ENCODE measurements at places on chromosomes 1 and 21.

GRCh38 chr1:176957603-176958002 lies 206.9 kb downstream of the ASTN1 start:
- DNase-seq = no peak

DNA sequence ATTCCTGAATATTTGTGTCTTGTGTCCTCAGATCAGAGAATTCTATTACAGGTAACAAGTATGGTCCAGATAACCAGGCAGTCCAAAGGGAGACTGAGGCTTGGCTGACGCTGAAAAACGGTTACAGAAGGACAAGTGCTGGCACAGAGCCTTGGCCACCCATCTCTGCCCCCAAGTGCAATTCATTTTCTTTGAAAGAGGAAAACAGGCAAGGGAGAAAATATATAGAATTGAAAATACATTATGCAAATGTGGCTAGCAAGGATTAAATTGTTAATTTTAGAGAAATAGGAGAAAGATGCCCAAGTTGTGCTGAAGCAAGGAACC lies 1.2 kb downstream of the SORT1 start:
- no peak for DNase-seq

DNA sequence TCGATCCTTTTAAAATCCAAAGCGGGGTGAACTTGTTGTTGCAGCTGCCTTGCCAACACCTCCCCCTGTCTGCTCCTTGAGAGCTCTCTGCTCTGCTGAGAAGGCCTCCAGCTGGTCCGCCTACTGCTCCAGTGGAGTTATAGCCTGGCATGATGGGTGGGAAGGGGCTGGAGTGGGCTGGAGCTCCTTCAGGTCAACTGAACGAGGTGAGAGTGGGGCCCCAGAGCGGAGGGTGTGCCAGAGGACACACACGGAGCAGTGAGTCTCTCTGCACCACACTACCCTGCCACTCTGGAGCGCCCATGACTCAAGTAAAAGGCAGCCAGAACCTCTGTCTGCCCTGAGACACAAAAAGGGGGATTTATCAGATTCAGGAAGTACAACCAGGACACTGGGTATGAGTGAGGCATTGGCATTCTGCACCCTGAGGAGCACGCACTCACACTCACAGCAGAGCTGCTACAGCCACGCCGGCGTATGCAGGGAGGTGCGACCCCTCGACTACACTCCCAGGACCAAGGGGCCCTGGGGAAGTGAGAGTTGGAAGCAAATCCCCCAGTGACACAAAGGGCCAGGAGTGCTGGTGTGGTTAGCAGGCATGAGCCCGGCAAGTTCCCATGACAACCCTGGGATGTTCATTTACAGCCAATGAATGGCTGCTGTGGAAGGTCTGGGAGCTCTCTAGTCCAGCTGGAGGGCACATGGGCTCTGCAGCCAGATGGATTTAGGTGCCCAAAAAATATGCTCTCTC lies 28.0 kb upstream of the EVA1B start:
- no peak for DNase-seq

GRCh38 chr1:175211656-175212055 lies 19.1 kb upstream of the KIAA0040 start:
- no peak for DNase-seq

- no peak for DNase-seq
Observed at GRCh38 chr1:1908506-1908791, 6.6 kb upstream of the CALML6 start.

GRCh38 chr1:245856944-245857531 lies 650.0 kb downstream of the SMYD3 start:
- DNase-seq = no peak

DNA sequence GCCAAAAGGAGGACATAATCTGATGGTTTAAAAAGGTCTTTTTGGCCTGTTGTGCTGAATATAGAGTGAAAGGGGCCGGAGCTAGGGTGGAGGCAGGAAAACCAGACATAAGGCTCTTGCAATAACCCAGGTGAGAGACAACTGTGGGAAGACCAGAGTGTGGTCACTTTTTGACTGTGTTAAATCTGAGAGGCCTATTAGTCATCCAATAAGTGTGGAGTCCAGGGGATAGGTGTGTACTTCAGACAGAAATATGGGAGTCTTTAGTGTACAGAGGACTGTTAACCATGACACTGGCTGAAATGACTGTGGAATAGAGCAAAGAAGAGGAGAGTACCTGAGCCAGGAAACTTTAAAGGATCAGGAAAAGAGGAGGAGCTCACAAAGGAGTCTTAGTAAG lies 89.3 kb downstream of the VAV3 start:
- DNase-seq = no peak

- no peak for DNase-seq
Observed at GRCh38 chr21:31279986-31280385, 64.1 kb downstream of the TIAM1 start.

DNA sequence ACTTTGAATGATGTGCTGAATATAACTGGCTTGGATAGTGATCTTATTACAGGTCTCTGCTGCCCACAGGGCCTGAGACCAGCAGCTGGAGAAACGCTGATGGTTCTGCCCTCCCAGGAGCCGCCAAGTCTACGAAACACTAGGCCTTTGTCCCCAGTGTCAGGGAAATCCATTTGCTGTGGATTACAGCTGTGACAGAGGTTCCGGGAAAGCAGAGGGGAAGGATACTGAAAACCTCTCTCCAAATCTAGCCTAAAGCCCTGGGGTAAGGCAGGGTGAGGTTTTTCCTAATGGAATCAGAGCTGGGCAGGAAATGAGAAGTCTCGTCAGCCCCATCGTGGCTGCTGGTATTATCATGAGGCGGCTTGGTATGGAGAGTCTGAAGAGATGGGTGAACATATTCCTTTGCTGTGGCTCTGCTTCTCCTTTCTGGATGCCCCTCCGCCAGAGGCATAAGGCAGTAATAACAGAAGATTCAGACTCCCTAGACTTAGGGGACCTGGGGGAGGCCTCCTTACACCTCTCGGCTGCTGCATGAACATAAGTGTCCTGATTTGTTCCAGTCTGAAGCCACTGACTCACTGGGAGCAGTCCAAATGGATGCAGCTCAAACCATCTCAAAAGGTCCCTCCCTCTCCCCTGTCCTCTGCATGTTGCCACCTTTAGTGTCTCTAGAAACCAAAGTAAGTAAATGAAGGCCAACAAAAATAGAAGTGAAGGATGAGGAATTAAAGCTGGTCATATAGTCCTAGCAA lies 48.1 kb downstream of the PHC2 start:
- DNase-seq = no peak

- no peak for DNase-seq
Observed at GRCh38 chr21:33492571-33492970, 1.1 kb upstream of the DNAJC28 start.

- no peak for DNase-seq
Observed at GRCh38 chr1:151991663-151992302, 1.9 kb downstream of the S100A10 start.

- no peak for DNase-seq
Observed at GRCh38 chr1:216794586-216794985, 71.4 kb upstream of the ESRRG start.

- peak; percentile 51 for DNase-seq
Observed at GRCh38 chr1:22930240-22930912, 42.3 kb downstream of the LACTBL1 start.

DNA sequence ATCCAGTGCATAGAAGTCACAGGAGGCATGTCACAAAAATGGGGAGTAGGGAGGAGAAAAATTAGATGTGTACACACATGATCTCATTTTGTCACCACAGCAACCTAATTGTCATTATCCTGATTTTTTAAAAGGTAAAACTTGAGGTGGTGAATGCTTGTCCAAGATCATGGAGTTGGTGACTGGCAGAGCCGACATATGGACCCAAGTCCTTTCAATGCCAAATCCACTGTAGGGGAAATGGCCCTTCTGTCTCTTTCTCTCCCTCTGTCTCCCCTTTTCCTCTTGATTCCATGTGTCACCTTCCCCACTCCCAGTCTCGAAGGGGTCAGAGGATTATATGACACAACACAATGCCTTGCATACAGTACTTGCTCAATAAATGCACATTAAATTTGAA lies 65.7 kb upstream of the JUN start:
- no peak for DNase-seq

DNA sequence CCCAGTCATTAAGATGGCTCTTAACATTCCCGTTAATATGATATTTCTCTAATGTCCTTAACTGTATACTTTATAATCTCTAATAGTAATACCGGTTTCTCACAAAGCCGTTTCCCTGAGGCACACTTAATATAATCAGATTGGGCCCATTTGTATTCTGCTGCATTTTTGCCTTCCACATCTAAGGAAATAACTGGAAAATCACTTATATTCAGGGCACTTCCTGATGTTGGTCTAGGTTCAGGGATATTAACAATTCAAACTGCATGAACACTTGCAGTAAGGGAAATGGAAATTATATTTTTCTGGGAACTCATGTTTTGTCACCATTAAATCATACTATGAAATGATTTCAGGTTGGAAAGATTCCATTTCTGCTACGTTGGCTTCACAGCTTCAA lies 119.8 kb downstream of the TPR start:
- no peak for DNase-seq

GRCh38 chr1:160163615-160164014 lies 12.2 kb downstream of the ATP1A4 start:
- no peak for DNase-seq

DNA sequence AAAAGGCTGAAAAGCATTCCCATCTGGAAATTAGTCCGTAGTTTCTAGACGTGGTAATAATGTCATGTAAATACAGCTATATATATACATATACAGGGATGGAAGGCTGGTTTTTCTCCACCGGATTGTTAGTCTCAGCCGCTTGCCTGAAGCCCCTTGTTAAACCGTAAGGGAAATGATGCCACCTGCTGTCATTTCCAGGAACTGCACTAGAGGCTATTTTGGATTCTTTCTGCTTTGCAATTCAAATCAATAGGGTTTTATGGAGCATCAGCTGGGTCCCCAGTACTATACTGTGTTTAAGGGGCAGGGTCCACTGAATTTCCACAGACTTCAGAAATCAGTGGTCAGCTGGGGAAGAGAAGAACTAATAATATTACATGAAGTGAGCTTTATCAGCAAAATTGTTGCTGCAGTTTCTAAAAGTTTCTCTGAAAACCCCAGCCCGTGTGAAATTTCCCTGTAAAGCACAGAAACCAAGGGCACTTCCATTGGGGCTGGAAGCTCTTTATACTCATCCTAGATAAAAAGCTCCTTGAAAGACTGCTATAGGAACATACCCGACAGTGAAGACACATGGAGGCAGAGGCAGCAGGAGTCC lies 33.8 kb upstream of the MPZL1 start:
- peak; percentile 86 for DNase-seq

- DNase-seq = no peak
Observed at GRCh38 chr1:90809996-90810395, 92.9 kb upstream of the BARHL2 start.

GRCh38 chr1:45378184-45378583 lies 37.9 kb upstream of the MUTYH start:
- DNase-seq = no peak

- no peak for DNase-seq
Observed at GRCh38 chr1:157131281-157131680, 6.9 kb downstream of the ETV3 start.

GRCh38 chr21:15809818-15810217 lies 80.0 kb downstream of the USP25 start:
- DNase-seq = no peak

DNA sequence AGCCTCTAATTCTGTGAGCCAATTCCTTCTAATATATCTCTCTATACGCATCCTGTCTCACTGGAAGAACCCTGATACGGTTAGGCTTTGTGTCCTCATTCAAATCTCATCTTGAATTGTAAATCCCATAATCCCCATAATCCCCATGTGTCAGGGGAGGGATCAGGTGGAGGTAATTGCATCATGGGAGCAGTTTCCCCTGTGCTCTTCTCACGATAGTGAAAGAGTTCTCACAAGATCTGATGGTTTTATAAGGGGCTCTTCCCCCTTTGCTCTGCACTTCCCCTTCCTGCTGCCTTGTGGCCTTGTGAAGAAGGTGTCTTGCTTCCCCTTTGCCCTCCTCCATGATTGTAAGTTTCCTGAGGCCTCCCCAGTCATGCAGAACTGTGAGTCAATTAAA lies 116.1 kb downstream of the MRPS6 start:
- no peak for DNase-seq

DNA sequence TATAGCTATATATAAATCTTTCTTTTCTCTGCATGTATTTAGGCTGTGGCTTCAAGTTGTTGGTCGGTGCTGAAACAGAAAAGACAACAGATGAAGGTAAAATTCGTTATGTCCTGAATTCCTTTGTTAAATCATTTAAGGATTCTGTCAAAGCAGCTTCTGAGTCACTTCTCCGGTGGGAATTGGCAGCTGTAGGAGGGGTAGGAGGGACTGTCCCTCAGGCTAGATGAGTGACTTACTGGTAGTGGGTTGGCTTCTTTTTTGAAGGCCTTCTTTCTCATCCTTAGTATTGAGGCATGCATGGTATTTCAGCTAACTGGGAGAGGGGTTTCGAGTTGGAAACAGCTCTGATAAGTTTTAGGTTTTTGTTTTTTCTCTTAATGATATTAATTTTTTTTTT lies 22.1 kb upstream of the NEXN start:
- DNase-seq = no peak

DNA sequence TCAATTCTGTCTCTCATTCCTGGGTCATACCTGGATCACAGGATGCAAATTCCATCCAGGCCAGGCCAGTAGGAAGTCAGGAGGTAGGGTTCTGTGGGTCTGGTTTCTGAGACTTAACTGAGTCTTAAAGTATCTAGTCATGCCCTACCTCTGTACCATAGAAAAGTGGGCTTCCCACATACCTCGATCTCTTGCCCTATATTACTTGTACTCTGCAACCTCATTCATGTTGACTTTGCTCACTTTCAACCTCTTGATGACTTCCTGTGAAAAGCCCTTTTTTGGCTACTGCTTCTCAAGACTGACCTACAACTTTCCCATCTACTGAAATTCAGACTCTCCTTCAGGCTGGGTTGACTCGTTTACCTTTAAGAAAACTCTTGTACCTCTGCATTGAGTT lies 128.9 kb upstream of the C8B start:
- no peak for DNase-seq

- DNase-seq = peak; percentile 51
Observed at GRCh38 chr1:1996207-1996651, 7.4 kb downstream of the CFAP74 start.

GRCh38 chr1:214234635-214235025 lies 46.3 kb upstream of the SMYD2 start:
- DNase-seq = no peak

- DNase-seq = no peak
Observed at GRCh38 chr1:203907901-203908300, 46.5 kb downstream of the SNRPE start.

- no peak for DNase-seq
Observed at GRCh38 chr1:174761901-174762585, 237.7 kb upstream of the CACYBP start.

Data from OCI-LY7 (cell line).